ENCODE measurements at places on chromosomes 13 and 19.

- DNase-seq, result no peak
These were observed 219.6 kb downstream of the GPC6 start for GRCh38 chr13:93446238-93446637.

GRCh38 chr19:38503077-38503410, 69.6 kb downstream of the RYR1 start:
- no peak for DNase-seq

- no peak for DNase-seq
These were observed 64.1 kb upstream of the RANBP3 start for GRCh38 chr19:6041991-6042481.

GRCh38 chr19:53536225-53536548, 1.8 kb upstream of the ZNF331 start:
- DNase-seq, result no peak

- DNase-seq, result no peak
These were observed 1.1 kb downstream of the ATG4D start for GRCh38 chr19:10544753-10545251.

- no peak for DNase-seq
These were observed 77.5 kb downstream of the C13orf42 start for GRCh38 chr13:51033421-51034185.

GRCh38 chr19:31419871-31420445, 70.7 kb upstream of the TSHZ3 start:
- DNase-seq, result no peak

- no peak for DNase-seq
These were observed 22.3 kb downstream of the KCTD4 start for GRCh38 chr13:45178349-45179162.

- no peak for DNase-seq
These were observed 7.8 kb downstream of the CYP4F11 start for GRCh38 chr19:15926484-15926883.

DNA sequence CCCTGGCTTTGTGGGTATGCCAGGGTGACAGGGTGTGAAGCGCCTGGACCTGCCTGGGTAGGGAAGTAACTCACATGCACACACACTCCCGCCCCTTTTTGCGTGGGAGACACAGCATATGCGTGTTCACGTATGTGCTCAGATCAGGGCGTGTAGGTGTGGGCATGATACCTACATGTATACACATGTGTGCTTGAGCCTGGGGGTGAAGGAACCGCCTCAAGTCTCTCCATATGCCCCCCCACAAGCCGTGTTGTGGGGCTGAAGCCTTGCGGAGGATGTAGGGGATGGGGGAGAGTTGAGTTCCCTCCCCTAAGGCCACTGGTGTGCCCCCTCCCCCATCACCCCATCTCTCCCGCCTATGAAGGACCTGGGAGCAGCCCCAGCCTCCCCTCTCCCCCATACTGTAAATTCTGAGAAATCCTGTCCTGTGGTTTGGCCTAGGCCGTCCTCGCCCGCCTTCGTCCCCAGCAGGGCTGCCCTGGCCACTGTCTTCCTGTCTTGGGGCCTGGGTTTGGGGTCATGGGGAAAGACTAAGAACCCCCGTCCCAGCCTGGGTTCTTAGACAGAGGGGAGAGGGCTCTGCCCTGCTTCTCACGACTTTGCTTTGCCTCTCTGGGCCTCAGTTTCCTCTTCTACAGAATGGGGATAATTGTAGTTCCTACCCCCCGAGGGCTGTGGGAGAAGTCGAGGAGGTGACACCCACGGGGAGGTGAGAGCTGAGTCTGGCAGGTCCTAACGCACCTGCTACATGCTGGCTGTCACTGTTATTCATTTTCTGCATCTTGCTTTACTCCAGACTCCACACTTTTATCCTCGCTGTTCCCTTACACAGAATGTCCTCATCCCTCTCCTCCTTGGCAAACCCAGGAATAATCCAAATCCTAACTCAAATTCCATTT, 14.3 kb downstream of the ACTL9 start:
- DNase-seq, result no peak

DNA sequence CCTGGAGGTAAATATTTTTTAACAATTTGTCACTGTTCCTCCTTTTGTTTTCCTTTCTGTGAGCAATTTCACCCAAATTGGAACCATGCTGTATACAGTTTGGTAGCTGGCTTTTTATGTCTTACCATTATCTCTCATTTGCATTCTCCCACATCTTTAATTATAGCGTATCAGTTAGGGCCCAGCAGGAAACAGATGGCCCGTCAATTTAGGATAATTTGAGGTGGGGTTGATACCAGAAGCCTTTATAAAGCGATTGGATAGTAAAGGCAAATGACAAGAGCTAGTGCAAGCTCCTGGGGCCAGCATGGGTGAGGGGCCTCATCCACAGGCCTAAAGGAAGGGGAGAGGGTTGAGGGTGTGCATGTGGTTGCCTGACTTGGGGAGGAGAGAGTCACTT, 3.8 kb upstream of the IFNL4 start:
- no peak for DNase-seq

DNA sequence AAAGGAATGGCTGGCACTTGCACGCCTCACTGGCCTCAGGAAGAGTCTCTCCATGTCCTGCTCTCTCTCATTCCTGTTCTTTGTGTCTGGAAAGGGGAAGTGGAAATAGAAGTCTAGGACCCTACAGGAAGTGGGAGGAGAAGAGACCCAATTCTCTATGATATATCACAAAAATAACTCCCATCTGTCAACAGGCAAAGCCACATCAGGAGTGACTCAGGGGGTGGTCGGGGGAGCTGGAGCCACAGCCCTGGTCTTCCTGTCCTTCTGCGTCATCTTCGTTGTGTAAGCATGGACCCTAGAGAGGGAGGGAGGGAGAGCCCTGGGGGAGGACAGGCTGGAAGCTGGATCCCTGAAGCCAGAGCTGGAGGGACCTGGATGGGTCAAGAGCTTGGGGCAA, 3.0 kb downstream of the SIGLEC9 start:
- no peak for DNase-seq

- peak; percentile 42 for DNase-seq
These were observed 897 bp downstream of the ETHE1 start for GRCh38 chr19:43525836-43526771.

DNA sequence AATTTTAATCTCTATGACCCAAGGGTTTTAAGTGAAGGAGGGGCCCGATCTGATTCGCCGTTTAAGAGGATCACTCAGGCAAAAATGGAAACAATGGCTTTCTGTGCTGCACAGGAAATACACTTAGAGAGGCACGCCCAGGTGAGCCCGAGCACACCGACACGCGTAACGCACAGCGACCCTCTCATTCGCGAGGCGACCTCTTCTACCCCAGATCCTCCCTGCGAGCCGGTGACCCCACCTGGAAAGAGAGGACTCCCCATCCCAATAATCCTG, 216 bp downstream of the SH2D3A start:
- no peak for DNase-seq

DNA sequence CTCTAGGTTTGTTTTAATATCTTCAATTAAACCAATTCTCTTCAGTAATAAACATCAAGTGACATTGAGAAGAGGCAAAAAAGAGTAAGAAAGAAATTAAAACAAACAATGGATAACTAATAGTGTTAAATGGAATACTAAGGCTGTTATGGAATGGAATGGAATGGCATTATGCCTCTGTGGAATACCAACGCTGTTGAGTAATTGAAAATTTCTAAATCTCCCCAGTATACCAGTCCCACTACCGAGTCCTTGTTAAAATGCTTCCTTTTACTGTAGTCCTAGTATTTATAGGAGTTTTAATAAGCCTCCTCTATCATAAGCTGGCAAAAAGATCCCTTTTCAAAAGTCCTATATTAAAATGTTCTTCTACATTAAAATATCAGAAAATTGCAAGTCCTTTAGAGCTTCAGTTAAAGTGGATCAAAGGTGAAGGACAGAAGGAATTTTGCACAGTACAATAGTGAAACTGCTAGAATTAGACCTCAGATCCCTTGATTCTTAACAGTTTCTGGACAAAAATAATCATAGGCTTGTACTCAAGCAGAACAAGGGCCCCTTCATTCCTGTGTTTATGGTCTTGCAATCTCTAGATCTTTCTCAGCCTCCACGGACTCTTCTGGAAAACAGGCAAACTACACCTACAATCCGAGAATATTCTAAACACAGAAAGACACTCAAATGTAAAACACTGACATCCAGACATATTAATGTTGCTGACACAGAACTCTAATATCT, 128.2 kb downstream of the PCDH9 start:
- no peak for DNase-seq

- no peak for DNase-seq
These were observed 4.8 kb upstream of the TM9SF2 start for GRCh38 chr13:99496184-99497142.

DNA sequence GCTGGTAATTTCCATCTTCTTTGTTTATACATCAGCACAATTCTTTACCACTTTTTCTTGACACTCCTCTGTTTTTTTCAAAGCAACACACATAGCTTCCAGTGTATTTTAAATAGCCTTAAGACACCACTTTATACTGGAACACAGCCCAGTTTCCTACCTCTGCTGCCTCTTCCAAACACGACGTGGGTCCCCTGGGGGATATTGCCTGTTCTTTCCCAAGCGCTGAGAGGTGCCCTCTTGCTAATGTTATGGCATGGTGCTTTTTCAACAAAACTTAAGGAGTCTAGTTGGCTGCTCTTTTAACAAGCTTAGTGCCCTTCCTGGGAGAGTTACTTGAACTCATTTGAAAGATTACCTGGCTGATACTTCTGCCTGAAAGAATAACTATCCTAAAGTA, 112.7 kb downstream of the OLFM4 start:
- DNase-seq, result peak; percentile 54

GRCh38 chr19:14015524-14016035, 9.5 kb upstream of the RFX1 start:
- no peak for DNase-seq

DNA sequence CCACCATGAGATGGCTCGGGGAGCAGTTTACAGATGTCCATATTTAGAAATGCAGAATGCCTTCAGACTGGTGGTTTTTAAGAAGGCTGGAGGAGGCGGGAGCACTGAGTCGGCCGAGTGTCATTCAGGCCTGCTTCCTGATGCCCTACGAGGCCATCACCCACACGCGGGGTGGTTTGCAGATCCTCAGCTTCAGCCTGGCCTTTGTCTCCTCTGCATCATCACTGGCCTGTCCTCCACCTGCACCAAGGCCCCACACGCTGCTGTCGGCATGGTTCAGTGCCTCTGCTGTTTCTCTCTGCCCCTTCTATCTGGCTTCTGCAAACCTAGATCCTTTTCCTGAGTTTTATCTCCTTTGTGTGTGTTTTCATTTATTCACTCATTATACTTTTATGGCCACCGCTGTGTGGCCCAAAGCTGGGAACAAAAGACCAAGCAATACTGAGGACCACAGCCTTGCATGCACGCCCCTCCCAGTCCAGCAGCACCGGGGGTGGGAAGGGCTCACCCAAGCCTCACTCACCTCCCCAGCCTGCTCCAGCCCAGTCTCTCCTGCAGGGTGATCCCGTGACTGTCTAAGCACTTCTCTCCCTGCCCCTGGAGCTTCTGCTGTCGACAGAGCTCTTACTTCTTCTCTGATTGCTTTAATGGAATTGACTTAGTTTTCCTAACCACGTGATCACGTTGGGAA, 240.8 kb downstream of the TEX29 start:
- DNase-seq, result no peak

- DNase-seq, result no peak
These were observed 7.2 kb downstream of the MED29 start for GRCh38 chr19:39398297-39398864.

DNA sequence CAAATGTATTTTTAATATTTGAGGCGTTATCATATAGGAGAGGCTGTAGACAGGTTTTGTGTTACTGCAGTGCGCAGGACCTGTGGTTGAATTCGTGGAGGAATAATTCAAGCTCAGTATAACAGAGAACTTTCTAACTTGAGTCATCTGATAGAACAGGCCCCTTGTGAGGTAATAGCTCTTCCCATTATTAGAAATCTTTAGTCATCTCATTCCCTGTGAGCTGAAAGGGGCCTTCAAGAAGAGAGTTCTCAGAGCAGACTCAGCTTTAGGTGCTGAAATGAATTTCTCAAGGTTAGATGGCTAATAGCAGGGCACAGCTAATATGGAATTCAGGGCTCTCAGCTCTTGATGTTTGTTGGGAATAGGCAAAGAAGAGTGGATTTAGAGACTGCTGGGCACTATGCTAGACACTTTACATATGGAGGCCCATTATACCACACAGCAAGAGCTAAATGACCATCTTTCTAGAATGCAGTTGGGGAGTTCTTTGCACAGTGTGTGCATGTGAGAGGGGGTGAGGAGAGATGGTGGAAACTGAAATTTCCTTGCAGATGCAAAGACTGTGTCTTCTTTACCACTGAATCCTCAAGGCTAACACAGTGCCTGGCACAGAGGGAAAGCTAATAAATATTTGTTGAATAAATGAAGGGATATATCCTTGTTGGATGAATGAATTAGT, 89.5 kb downstream of the DGKH start:
- no peak for DNase-seq

DNA sequence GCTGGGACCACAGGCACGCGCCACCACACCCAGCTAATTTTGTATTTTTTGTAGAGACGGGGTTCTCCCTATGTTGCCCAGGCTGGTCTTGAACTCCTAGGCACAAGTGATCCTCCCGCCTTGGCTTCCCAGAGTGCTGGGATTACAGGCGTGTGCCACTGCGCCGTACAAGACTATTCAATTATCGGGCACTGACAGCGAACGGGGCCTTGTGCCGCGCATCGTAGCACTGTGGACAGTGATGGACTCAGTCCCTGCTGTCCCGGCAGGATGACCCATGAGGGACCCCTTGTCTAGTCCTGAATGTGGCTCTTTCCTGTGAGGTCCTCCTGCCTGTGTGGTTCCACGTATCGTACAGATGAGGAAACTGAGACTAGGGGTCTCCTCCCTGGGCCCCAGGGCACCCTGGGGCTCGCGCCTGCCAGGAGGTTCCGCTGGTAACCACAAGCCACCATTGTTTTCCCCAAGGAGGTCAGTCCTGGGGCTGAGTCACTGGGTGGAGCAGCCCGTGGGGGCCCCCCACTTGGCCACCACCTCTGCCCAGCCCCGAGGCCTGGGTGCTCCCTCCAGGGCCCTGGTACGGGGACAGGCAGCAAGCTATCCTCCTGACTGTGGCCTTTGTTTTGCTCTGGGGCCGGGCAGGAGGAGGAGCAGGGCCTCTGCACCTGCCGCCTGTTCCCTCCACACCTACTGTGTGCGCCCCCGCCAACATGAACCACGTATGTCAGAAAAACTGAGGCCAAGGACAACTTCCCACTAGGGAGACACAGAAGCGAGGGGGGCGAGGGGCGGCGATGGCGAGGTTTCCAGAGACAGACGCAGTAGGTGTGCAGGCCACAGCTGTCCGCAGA, 2.9 kb upstream of the TCF3 start:
- DNase-seq, result no peak

- no peak for DNase-seq
These were observed 7.9 kb downstream of the CD37 start for GRCh38 chr19:49343123-49343522.
